ENCODE measurements at places on chromosomes 4 and X.

DNA sequence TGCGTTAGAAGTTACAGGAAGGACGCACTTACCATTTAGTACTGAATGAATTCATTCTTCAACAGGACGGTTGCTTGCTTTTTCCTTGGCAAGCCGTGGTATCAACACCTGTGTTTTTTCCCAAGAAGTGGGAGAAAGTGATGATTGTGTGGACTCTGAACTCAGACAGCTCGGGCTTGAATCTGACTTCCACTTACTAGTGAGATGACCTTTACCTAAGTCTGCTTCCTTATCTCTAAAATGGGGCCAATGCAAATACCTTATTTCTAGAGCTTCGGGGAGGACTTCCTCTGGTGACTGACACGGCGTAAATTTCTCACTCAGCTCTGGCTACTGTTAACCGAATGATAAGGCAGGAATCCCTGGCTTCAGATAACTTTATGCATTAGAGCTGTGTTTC, 146.8 kb upstream of the RBPJ start:
- DNase-seq: no peak

DNA sequence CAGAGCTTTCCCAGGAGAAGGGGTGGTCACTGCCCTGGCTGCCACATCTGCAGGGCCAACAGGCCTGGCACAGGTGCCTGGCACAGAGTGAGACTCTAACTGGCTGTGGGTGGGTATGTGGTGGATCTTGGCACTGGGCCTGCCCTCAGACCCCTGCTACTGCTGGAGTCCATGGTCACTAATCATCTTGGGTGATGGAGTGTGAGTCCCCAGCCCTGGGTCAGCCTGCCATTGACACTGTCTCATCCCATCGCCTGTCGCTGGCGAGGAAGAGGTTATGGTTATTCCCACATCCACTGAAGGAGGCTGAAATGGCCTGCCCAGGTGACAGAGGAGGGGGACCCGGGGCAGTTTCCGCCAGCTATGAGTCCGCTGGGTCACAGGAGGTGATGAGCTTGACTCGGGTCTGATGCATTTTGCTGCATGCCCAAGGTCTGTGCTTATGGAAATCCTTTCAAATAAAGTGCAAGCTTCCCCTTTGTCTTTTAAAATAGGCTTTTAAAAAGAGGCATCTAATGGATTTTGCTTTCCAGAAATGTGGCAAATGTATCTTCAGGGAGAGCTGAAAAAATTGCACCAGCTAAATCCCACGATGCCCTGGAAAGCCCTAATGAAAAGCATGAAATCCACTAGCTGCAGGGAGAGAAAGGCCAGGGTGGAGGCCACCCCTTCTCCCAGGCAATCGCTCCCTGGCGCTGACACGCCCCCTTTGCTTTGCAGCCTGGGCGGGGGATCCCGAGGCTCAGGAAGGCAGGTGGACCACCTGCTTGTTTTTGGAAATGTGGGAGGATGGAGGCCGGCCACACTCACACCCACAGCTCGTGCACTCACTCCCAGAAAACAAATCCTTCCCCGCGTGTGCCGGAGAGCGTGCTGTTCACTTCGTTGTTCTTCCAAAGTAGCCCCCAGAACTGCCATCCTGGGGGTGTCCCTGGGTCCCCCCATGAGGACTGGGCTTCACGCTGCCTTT, 54.9 kb downstream of the ABLIM2 start:
- no peak for DNase-seq

GRCh38 chrX:23901060-23901459, 6.7 kb downstream of the APOO start:
- DNase-seq: no peak

- no peak for DNase-seq
Measured at GRCh38 chrX:150449313-150449712, 86.2 kb downstream of the MAMLD1 start.

DNA sequence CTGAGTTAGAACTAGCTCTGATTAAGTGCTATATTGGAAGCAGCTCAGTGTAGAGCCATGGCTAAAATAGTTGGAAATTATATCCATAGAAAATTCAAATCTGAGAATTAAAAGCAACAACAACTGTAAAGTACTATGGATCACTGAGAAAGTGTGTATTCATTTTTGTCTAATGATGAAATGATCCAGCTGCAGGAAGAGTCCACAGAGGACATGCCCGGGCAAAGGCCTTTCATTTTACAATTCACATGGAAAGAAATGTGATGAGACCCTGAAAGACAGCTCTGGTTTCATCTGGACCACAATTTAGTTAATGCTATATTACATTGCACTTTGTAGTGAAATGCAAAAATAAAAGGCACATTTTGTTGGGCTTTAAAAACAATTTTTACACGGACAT, 196.8 kb upstream of the FAT1 start:
- no peak for DNase-seq

- DNase-seq: no peak
Measured at GRCh38 chr4:101224358-101225218, 122.7 kb downstream of the PPP3CA start.

- no peak for DNase-seq
Measured at GRCh38 chr4:184250795-184251669, 33.4 kb upstream of the ENPP6 start.

GRCh38 chr4:53376900-53377299, 541 bp upstream of the FIP1L1 start:
- DNase-seq: no peak

GRCh38 chr4:23887989-23888388, 1.9 kb downstream of the PPARGC1A start:
- DNase-seq: no peak

- no peak for DNase-seq
Measured at GRCh38 chr4:159160242-159160641, 57.4 kb downstream of the RAPGEF2 start.

GRCh38 chr4:176383273-176384077, 63.7 kb downstream of the SPCS3 start:
- DNase-seq: no peak

GRCh38 chr4:158170691-158171561, 1.9 kb downstream of the GASK1B start:
- DNase-seq: no peak

- no peak for DNase-seq
Measured at GRCh38 chr4:61666244-61666643, 466.1 kb downstream of the ADGRL3 start.
